ENCODE measurements at places on chromosomes 2 and 18.
A peak's percentile ranks its signal among the peaks of the same experiment; 100 is the strongest.

- no peak for DNase-seq
Observed at GRCh38 chr2:62415019-62415431, 91.0 kb downstream of the TMEM17 start.

GRCh38 chr18:36580874-36581750 is 247.7 kb downstream of the TPGS2 start:
- DNase-seq: no peak

DNA sequence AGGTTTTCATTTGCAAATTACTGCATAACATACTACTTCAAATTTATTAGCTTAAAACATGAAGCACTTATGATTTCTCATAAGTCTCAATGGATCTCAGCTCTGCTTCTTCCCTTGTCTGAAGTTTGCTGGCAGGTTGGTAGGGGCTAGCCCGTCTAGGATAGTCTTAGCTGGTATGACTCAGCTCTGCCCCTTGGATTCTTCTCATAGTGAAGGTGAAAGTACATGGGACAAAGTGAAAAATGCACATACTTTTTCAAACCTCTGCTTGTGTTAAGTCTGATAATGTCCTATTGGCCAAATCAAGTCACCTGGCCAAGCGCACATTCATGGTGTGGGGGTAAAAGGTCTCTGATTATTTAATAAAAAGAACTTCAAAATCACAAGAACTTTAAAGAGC is 184.8 kb upstream of the VWC2L start:
- no peak for DNase-seq

- no peak for DNase-seq
Observed at GRCh38 chr2:232466221-232466620, 10.3 kb downstream of the ALPI start.

DNA sequence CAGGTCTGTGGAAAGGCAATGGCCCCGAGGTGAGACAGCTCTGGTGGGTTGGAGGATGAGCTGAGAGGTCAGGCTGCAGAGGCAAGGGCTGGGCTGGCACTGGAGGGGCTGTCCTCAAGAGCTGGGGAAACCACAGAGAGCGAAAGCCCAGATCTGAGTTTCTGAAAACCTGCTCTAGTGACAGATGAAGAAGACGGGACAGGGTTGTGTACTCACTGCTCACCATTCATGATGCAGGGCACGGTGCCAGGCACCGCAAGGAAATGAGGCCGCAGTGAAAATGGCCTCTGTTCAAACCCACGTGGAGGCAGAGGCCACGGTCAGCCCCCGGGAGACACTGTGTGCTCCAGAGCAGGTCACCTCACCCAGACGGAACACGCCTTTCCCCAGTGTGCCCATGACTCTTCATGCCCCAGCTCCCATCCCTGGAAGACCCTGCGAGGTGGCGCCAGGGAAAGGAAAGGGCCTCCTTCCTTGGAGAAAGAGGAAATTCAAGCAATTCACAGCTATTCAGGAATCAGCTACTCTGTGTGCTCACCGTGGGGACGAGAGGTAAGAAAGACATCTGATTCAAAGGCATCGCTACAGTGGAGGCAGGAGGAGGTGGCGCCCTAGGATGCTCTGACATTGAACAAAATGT is 24.3 kb upstream of the ID2 start:
- no peak for DNase-seq

DNA sequence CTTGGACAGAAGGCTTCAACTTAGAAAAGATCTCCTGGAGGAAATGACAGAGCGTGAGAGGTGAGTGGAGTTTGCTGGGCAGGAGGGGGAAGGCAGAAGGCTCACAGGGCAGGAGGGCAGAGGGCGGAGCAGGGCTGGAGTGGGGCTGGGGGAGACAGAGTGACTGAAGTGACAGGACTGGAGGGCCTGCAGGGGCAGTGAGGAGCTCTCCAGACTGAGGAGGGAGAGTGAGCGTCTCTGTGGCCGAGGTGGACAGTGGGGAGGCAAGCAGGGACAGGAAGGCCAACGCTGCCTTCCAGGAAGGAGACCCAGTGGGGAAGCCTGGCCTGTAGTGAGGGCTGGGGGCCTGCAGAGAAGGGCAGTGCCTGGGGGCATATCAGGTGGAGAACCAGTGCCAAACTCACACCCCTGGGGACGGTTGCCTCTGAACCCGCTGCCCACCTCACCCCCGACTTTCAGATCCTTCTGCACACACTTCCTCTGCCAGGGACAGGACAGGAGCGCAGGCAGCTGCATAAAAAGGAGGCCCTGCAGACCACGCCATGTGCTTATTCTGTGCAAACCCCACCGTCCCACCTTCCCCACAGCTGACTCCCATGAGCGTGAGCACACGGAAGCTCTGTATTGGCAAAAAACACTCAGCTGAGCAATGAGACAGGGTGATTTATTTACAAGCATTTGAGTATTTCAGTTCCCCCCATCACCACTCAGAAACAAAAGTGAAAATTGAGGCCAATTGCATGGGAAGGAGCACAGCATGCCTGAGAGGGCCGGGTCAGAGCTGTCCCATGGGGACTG is 244.3 kb downstream of the FAM210A start:
- DNase-seq: no peak

GRCh38 chr18:7572822-7573221 is 5.7 kb downstream of the PTPRM start:
- no peak for DNase-seq

DNA sequence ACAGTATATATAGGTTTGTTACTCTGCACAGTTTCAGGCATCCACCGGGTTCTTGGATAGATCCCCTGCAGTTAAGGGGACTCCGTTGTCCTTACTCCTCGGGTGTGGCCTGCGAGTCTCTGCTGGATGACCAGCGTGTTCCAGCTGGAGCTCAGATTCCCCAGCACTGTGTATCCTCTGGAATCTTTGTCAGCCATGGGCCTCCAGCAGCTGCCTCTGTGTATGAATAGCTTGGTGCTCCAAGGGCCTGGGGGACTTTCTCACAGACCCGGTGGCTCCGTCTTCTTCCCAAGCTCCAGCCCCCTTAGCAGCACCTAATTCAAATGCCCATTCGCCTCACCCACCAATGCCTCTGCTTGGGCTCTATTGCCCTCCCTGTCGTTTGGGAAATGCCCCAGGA is 6.3 kb downstream of the ANO7 start:
- no peak for DNase-seq

DNA sequence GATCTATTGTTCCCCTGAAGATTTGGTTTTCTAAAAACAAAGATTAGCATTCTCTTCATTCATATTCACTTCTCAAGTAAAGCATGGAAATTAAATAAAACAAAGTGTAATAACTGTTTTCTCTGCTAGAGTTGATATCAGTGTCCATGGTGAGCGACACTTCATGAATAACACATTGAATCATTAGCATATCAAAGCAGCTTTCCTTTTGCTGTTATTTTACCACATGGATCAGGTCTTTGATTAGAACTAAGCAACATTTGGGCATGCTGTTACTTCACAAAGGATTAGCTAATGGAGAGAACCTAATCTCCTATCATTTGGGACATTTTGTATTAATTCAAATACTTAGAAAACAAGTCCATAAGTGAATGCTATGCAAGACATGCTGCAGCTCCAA is 368.8 kb upstream of the CDH19 start:
- DNase-seq: no peak

DNA sequence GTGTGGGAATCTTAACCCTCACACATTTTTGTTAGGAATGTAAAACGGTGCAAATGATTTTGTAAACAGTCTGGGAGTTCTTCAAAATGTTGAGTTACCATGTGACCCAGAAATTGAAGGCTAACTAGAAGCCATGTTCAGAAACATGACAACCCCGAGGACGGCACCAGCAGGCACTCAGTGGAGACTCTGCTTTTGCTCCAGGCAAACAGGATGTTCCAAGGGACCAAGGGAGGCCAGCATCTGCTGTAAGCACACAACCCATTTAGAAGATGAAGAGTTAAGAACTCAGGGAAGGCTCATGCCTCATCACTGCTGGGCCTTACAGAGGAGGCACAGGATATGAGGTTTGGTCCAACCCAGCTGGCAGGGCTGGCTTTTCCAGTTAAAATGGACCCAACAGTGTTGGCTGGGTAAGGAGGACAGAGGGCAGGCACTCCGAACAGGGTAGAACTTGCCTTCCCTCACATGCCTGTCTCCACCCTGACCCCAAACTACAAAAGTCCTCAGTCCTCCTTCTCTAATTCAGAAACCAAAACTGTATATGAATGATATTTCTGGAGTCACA is 23.6 kb downstream of the PARD6G start:
- no peak for DNase-seq

- no peak for DNase-seq
Observed at GRCh38 chr2:237205043-237205541, 119.4 kb downstream of the COPS8 start.

- DNase-seq: peak; percentile 57
Observed at GRCh38 chr18:32093102-32093511, 1.4 kb downstream of the RNF138 start.

- peak; percentile 23 for DNase-seq
Observed at GRCh38 chr2:119476301-119477112, 44.9 kb downstream of the TMEM37 start.

DNA sequence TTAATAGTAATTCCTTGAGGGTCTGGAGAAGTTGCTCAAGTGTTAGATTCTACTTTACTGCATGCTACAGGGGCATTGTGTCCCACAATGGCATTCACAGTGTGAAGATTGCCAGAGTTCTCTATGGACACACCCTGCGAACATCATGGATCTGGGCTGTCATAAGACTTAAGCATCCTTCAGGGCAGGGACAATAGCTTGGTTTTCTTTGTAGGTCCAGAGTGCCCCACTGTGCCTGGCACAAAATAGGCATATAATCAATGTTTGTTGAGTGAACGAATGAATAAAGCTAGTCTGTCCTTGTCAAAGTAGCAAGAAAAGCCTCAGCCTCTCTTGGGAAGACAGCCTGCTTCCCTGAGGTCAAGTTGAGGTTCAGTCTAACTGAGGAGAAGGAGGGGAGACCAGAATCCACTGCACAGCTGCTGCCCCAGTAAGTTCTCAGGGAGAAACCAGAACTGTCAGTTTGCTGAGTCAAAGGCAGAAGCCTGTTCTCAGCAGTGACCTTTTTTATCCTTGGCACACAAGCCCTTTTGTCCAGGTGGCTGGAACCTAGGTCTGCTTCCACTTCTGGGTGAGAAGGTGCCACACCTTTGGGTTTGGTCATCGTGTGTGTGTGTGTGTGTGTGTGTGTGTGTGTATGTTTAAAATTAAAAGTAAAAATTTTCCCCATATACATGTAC is 15.0 kb downstream of the INPP4A start:
- DNase-seq: no peak

GRCh38 chr2:1070601-1071000 is 120.0 kb downstream of the SNTG2 start:
- DNase-seq: no peak

DNA sequence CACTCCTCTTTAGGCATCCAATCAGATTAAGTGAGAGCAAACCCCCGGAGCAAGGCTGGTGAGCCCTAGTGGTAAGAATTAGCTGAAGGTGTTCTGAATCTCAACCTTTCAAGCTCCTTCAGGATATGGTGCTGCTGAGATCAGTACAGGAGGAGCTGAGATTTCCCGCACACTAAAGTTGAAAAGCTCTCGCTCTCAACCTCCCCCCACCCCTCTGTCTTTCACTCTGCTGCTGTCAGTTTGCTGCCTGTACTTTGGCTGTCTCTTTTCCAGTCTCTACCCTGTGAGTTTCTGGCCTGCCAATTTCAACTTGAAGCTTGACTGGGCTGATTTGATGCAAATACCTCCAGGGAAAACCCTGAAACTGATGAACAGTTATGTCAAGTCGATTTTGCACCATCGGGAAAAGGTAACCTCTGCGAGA is 15.7 kb downstream of the ZEB2 start:
- DNase-seq: no peak

- no peak for DNase-seq
Observed at GRCh38 chr2:156156580-156156979, 175.9 kb downstream of the NR4A2 start.

DNA sequence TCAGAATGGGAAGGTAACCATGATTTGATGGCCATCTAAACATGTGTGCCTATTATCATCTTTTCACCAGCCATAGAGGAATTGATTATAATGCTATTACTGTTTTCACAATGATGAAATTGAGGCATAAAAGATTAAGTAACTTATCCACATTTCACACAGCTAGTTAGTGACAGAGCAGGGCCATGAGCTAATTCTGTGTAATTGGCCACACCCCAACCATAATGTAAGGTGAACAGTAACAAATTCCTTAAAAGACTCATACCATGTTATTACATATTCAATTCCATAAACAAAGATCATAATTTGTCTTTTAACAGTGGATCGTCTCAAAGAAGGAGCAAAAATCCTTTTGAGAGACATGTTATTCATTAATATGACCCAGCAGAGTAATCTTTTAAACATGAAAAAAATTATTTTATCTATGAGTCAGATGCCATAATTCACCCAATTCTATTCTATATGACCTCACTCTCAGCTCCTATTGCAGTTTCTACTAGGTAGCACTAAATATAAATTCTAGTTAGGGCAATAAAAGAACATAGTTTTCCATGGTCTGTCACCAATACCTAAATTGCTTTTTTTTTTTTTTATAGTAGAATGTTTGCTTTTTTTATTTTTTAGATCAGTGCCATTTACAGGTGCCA is 475.8 kb upstream of the SLC39A10 start:
- DNase-seq: no peak

GRCh38 chr2:133753665-133754064 is 185.4 kb upstream of the NCKAP5 start:
- DNase-seq: no peak

DNA sequence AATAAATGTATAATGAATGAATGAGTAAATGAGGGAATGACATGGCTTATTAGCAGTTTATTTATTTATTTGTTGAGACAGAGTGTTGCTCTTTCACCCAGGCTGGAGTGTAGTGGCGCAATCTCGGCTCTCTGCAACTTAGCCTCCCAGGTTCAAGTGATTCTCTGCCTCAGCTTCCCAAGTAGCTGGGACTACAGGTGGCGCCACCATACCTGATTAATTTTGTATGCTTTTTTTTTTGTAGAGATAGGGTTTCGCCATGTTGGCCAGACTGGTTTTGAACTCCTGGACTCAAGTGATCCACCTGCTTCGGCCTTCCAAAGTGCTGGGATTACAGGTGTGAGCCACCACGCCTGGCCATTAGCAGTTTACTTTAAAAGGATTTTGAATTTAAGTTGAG is 100.3 kb upstream of the CAVIN2 start:
- DNase-seq: no peak

GRCh38 chr2:31805688-31806087 is 205.1 kb downstream of the MEMO1 start:
- DNase-seq: no peak

- DNase-seq: no peak
Observed at GRCh38 chr2:86243950-86244733, 44.9 kb downstream of the MRPL35 start.

- no peak for DNase-seq
Observed at GRCh38 chr18:50675043-50675442, 115.2 kb downstream of the MAPK4 start.

Data from bone marrow (tissue), 2 donors.